ENCODE measurements at places on chromosomes 12 and 14. TPM values are rescaled to one million over a fixed set of nuclear protein-coding genes. Genes with fewer than 3 reads are reported as not detected.

Gene ZC2HC1C
- 63.5 TPM for total RNA-seq

Gene FBRSL1
- 88.3 TPM for total RNA-seq

Gene KIF21A
- 89.2 TPM for total RNA-seq

GRCh38 chr14:42469637-42470426 lies 863.2 kb downstream of the LRFN5 start:
- no peak for DNase-seq

DNA sequence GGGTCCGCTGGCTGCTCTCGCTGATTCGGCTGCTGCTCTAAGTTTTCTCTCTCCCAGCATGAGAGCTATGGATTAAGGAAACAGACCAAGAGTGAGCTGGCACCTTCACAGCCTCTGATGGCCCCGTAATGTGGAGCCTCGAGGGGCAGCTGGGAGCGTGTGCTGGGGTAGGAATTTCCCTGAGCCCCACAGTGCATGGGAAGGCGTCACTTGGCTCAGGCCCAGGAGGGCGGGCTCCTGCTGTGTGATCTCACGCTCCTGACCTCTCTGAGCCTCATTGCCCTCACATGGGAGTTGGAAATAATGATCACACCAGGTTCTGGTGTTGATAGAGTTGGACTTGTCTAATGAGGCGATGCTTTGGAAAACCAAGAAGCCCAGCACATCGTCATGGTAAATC lies 238.6 kb upstream of the CRY1 start:
- no peak for DNase-seq

- no peak for DNase-seq
These were observed 15.8 kb upstream of the KRAS start for GRCh38 chr12:25266497-25266896.

DNA sequence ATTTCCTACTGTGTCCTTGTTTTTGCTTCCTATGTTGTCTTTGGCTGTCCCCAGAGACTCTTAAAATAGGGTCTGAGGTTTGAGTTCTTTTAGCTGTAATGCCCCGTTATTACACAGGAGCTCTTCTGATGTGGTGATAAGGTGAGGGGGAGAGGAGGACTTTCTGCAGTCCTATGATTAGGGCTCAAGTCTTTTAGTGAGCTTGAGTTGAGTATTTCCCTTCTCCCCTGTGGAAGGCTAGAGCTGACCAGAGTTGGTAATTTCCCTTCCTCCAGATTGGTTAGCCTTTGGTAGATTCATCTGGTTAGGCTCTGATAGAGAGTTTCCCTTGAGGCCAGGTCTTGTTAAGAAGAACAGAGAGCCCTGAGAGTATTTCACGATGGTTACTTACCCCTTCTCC lies 4.3 kb upstream of the HIF1A start:
- no peak for DNase-seq
